ENCODE measurements at places on chromosomes 4 and X.

- DNase-seq: no peak
Observed at GRCh38 chr4:139728840-139729239, 63.2 kb downstream of the MGST2 start.

GRCh38 chr4:118173126-118173525, 138.8 kb downstream of the NDST3 start:
- DNase-seq: peak; percentile 5

- DNase-seq: no peak
Observed at GRCh38 chrX:24231641-24232179, 82.2 kb downstream of the SUPT20HL2 start.

DNA sequence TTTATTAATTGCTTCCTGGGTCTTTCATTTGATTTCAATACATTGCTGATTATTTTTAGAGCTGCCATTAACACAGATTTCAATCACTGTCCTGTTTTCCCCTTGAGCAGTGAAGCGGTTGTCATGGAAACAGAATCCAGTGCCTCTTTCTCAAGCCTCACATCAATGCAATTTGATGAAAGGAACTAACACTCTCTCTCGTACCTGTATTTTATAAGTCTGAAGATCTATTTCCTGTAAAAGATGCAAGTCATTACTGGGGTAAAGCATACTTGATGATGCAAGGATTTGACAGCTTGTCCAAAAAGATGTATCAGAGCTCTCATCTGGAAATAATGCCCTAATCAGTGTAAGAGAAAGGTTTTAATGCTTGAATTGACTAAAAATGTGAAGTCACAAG, 17.9 kb upstream of the GASK1B start:
- DNase-seq: no peak

DNA sequence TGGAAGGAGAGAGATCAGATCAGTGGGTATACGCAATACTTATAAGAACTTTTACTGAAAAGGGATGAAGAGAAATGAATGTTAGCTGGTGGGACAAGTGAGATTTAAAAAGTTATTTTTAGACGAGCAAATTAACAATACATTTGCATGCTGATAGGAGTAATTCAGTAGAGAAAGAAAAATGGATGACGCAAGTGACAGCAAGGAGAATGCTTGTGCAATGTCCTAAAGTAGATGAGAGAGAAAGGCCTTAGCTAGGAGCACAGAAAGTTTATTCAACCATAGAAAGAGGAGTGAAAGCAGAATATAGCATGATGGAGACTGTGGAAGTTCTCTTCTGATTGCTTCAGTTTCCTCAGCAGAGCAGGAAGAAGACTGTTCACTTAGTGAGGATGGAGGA, 45.8 kb downstream of the OSTC start:
- no peak for DNase-seq

- peak; percentile 53 for DNase-seq
Observed at GRCh38 chrX:40952855-40953254, 132.4 kb upstream of the USP9X start.

DNA sequence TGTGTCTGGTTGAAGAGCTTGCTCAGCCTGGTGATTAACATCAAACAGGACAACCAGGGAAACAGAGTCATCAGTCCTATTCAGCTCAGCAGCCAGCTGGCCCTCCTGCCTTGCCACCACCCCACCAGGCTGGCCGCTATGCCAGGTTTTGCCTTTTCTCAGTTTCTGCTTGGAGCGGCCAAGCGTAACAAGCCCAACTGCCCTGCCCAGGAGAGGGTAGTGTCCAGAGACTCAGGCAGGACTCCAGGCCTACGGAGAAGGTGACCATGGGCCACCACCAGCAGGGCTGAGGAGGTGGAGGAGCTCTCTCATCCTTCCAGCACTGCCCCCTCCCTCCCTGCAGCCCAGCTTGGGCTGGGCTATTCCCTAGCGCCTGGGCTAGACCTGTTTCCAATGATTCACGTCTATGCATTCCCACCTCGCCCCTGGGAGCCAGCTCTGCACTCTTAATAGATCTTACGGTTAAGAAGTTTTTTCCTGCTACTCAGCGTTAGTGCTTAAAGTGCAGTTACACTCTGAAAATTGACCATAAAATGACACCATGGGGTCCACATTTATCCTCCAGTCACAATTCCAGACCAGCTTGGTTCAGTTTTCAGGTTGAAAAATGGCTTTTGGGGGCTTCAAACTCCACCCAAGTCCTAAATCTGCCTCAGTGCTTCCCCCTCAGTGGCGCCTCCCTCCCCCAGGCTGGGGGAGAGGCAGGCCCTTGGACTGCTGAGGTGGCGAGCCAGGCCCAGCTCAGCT, 124.0 kb upstream of the PJA1 start:
- no peak for DNase-seq

DNA sequence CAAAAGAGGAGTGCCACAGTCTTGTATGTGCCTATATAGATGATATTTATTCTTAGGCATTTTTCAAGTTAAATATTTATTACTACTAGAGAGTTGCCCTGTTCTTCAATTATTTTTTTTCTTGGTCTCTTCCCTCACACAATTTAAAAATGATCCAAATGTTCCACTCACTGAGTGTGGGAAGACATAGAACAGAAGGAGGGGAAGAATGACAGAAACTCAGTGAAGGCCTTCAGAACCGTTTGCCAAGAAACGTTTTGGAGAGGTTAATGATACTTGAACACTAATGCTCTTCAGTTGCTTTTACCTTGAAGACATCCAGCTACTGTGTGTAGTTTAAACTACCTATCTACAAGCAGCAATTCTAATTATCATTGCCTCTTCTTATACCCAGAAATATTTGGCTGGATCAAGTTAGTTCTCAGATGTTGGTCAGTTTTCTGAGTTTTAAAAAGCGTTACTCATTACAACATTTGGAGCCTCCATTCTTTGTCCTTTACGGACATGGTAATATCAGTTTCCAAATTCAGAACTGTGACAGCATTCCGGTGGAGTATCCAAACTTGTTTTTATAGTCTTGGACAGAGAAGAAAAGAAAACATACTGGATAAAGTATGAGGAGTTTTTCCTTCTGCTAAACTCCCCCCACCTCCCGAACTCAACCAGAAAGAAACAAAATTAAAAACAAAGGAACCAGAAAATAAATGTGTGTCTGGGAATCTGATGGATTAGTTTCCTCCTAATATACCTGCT, 389.7 kb downstream of the SPRY1 start:
- no peak for DNase-seq

DNA sequence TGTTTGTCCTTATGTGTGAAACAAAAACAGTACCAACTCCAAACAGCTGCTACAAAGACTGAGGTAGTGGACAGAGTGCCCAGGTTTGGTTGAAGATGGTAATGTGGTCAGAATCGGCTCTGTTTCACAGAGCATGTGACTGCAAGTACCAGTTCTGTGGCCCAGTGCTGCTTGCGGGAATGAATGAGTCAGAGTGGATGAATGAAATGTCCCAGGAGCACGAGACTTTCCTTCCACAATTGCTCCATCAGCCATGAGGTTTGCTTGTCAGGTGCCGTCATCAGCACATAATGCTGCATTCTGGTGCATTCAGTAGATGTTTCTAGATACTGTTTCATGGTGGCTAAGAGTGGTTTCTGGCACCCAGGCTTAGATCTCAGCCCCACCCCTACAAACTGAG, 84.2 kb downstream of the GPR143 start:
- peak; percentile 60 for DNase-seq

DNA sequence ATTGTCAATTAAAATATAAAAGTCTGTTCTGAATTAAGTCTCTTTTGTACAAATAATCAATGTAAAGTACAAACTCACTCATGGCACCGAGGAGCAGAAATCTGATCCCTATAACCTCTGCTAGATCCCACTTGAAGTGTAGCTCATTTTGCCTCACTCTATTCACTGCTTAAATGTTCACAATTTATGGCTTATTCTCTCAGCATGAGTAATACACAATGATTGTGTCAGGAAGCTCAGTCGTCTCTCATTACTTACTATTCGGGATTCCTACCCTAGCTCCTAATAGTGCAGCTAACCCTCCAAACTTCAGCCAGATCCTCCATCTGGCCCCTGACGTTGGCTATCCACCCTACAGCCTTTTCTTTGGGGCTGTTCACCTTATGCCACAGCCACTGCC, 4.7 kb upstream of the AMMECR1 start:
- DNase-seq: peak; percentile 47

DNA sequence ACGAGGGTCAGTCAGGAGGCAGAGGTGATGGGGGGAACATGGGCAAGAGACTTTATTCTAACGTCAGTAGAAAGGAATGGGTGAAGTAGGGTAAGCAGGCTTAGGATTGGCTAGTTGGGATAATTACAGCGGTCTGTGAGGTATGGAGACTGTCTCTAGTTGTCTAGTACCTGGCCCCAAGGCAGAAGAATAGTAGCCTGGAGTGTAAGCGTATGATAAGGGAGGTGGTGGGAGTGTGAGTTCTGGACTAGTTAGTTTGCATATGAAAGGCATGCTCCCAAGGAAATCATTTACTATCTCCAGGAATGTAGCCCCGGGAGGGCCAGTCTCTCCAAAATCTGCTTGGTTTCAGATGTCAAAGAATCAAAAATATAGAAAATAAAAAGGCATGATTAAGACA, 219.6 kb upstream of the ANXA3 start:
- no peak for DNase-seq

GRCh38 chr4:83010522-83011318, at the start of gene LIN54:
LIN54 (minus strand) TSS chr4:83010823; CDS start chr4:82984844, 25,979 bp downstream.
- peak; percentile 78 for DNase-seq

DNA sequence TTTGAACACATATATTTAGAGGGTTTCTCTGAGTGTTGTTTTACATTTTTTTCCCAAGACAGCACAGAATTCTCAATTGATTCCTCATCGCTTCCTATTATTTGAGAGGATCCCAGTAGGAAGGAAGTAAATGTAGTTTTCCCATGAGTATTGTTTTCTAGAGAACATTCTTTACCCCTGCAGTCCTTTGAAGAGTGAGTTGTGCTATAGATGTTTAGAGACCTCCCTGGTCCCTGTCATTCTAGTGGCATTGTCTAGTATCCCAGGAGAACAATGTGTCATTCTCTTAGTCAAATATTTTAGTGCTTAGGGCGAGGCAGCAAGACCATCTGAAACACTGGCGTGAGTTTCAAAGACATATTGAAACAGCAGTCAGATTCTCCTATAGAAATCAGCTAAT, 32.5 kb downstream of the SORBS2 start:
- DNase-seq: peak; percentile 52

GRCh38 chr4:3429651-3430050, 12.1 kb upstream of the HGFAC start:
- DNase-seq: no peak

GRCh38 chr4:174871407-174871806, 42.4 kb upstream of the GLRA3 start:
- DNase-seq: no peak

DNA sequence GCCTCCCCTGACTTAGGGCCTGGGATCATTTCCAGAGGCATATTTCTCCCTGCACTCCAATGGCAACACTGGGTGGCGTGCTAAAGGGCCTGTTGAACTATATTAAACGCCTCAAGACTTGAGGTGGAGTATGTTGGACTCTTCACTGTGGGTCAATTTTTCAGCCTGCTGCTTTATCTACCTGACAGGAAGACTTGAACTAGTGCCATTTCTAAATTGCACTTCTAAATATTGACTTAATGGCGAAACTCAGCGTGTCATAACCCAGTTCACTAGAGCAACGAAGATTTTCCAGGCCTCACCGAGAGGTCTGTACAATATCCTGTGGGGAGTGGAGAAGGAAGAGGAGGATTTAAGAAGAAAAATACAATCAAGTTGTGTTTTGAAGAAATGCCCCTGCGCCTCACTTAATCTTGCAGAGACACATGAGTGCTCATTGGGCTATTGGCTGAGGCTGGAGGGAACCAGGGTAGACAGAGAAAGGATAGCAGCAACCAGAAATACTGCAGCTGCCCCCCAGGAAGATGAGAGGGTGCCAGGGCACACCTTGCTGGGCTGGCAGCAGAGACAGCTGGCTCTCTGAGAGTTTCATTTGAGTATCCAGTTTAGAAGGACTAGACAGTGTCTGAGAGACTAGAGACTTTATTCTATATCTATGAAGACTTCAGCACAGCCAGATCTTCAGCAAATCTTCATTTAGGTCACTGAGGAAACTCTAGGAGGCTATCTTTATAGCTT, 67.4 kb downstream of the ENPP6 start:
- no peak for DNase-seq

DNA sequence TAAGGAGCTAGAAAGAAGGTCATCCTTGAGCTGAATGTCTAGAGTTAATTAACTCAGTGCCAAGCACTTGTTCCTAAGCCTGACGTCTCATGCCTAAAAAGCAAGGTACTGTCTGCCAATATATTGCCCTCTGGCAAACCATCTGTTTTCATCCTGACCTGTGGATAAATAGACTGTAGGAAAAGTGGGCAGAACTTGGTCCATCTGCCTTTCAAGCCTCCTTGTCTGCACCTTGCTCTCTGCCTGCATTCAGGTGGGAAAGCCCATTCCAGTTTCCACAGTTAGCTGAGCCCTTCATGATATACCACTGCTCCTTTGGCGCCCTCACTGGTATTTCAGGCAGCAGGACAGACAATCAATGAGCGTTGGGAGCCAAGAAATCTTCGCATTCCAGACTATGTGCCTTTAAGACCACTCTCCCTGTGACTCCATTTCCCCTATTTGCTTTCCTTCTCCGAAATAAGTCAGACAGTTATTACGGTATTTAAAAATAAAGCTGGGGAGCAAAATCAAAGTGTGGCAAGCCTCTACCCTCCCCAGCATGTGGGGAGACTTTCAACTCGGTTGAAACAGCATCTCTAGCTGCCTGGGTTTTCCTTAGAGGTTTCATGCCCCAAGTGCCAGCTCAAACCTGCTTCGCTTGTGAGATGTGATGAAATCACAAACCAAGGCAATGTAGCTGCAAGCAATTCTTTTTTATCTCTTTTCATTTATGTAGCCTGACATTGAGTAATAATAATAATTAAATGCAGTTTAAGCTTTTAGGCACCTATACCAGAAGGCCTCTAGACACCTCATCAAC, 2.5 kb upstream of the CCDC149 start:
- no peak for DNase-seq

DNA sequence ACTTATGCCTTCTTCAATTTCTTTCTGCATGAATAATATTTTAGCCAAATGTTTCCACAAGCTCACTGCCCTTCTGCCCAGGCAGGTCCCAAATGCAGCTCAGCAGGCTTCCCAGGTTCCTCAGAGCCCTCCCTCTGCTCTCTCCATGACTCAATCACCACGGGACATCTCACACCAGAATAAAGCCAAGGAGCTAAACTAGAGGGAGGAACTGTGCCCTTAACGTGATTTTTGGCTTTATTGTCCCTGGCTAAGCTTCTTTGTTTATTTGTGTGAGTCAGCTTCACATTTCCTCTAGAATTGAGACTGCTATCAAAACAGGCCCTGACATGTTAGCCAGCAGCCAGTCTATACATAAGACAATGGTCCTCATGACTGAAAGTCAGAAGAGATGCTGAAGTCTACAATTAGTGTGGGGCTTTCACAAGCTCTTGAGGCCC, 186.4 kb upstream of the GALNT7 start:
- DNase-seq: peak; percentile 50

DNA sequence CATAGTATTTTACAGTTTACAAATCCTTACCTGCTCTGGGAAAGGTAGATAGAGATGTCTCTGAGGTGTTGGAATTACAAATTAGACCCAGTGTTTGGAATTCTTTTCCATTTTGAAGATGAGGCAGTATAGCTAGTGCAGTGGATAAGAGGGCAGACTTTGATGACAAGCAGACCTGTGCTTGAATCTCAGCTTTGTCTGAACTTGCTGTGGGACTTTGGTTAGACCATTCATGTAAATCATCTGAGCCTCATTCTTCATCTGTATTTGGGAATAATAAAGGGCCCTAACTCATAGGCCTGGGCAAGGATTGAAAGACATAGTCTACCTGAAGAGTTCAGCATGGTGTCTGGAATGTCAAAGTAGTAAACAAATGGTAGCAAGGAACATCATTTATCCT, 77.2 kb upstream of the BOD1L1 start:
- no peak for DNase-seq

All from ELR (cell line).